Vagina (tissue), 2 donors: ENCODE measurements at places on chromosomes 7 and 10.

- DNase-seq, result no peak
Observed at GRCh38 chr7:134311807-134312206, 4.9 kb downstream of the SLC35B4 start.

GRCh38 chr10:84256510-84257342 is 11.9 kb downstream of the RGR start:
- peak; percentile 93 for DNase-seq

DNA sequence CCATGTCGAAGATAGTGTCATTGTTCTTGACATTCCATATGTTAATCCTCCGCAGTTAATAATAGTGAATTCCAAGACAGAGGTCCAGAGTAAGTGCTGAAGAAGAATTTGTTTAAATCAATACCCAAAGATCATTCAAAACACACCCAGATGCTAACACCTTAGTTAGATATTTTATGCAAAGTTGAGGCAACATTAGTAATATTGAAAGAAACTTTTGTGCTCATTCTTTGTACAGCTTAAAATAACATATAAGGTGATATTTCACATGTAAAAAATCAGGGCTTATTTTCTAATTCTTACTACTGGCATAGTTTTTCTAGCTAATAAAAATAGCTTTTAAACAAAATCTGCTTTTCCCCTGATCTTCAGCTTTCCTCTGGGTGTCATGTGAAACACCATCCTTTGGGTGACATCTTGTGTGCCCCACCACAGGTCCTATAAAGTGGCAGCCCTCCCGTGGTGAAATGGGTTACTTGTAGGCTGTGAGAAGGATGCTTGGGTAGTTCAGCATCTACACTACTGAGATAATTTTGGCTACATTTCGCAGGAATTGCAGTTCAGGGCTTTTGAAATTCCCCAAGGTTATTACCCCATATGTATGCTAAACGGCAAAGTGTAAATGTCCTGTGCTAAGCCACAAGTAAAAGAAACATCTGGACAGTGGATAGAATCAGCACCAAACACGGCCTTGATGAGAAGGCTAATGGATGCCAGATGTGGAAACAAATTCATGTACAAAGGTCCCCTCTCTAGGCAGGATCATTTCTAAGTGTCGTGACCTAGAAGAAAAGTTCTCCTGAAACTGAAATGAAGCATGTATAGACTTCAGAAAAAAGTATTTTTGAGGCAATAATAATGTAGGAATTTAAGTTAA is 105.4 kb downstream of the GRM3 start:
- no peak for DNase-seq

- DNase-seq, result no peak
Observed at GRCh38 chr10:52561322-52561721, 211.3 kb downstream of the MBL2 start.

DNA sequence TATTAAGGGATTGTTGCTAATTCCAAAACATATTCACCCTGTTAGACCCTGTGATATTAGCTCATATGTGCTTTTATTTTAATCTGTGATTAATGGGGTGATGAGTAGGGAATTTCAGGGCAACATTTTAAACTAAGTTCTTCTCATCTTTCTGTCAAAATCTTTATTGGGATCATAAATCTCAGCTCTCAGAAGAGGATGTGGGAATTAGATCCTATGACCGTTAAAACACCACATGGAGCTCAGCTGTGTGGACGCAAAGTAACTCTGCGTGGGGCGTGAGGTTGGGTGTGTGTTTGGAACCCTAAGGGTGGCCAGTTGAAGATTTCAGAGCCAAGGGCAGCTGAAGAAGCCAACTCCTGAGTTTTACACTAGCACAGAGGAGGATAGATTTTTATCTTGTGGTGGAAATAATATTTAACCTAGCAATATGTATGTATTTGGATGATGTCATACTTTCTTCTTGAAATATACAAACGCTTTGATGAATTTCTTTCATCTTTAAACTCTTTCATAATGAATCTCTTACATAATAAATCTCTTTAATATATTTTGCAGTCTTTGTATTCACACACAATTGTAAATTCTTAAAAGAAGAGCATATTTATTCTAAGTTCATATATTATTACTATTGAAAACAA is 64.4 kb downstream of the EPDR1 start:
- no peak for DNase-seq

GRCh38 chr7:93717217-93717900 is 142.8 kb upstream of the CALCR start:
- no peak for DNase-seq

- no peak for DNase-seq
Observed at GRCh38 chr10:85946713-85947326, 419.8 kb downstream of the GRID1 start.

DNA sequence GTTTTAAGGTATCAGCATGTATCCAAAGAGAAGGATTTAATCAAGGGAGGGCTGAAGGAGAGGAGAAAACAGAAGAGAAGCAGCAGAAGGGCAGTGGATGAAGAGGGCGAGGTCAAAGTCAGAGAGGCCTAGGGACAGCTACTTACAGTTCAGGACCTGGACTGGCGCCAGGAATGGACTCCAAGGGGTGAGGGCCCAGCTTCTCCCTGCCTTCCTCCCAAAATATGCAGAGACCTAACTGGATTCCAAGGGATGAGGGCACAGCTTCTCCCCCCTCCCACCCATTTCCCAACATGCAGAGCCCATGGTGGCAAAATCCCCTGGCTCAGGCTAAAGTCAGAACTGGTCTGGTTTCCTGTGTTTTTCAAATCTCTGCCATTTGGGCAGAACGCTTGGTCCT is 3.4 kb upstream of the TCF7L2 start:
- no peak for DNase-seq

DNA sequence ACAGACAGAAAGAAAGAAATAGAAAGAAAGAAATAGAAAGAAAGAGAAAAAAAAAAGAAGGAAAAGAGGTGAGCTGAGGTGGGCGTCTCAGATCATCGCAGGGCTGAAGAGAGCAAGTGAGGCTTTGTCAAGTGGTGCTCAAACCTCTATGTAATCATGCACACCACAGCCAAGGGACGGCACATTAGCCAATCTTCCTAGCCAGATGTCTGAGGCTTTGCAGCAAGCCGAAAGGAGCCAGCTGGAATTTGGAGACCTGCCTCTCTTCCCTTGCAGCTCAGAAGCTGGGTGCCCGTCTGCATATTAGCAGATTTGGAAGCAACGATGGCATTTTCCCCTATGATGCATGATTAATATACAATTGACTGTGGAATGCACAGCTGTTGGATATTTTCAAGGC is 52.5 kb downstream of the ADRA2A start:
- DNase-seq, result no peak

- no peak for DNase-seq
Observed at GRCh38 chr10:89346405-89347254, 18.8 kb downstream of the IFIT3 start.

DNA sequence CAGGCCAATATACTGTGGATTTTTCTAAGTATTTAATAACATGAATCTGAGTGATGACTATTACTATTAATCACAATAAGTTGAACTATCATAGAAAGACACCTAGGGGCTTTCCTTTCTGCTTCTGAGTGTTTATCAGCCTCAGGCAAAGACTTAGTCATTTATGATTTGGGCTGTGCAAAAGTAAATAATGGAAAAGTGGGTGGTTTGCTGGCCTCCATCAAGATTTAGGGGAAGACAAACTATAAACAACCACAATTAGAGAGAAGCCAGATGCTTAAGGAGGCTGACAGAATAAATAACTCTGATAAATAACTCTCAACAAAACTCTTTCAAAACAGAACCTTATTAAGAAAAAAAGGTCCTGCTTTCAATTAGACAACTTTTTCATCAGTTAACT is 64.7 kb downstream of the MACC1 start:
- DNase-seq, result no peak

- no peak for DNase-seq
Observed at GRCh38 chr10:103765981-103766380, 89.4 kb downstream of the SH3PXD2A start.

DNA sequence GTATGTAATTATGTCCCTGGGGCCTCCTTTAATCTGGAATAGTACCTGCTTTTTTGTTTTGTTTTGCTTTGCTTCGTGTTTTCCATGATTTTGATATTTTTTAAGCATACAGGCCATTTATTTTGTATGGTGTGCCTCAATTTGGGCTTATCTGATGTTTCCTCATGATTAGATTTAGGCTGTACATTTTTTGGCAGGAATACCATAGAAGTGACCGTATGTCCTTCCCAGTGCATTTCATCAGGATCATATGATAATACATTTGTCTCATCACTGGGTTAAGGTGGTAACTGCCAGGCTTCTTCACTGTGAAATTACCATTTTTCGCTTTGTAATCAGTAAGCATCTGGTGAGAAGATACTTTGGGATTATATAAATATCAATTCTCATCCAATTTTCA is 117.8 kb upstream of the SAMD8 start:
- DNase-seq, result no peak

- no peak for DNase-seq
Observed at GRCh38 chr7:7665031-7665430, 24.5 kb downstream of the UMAD1 start.

DNA sequence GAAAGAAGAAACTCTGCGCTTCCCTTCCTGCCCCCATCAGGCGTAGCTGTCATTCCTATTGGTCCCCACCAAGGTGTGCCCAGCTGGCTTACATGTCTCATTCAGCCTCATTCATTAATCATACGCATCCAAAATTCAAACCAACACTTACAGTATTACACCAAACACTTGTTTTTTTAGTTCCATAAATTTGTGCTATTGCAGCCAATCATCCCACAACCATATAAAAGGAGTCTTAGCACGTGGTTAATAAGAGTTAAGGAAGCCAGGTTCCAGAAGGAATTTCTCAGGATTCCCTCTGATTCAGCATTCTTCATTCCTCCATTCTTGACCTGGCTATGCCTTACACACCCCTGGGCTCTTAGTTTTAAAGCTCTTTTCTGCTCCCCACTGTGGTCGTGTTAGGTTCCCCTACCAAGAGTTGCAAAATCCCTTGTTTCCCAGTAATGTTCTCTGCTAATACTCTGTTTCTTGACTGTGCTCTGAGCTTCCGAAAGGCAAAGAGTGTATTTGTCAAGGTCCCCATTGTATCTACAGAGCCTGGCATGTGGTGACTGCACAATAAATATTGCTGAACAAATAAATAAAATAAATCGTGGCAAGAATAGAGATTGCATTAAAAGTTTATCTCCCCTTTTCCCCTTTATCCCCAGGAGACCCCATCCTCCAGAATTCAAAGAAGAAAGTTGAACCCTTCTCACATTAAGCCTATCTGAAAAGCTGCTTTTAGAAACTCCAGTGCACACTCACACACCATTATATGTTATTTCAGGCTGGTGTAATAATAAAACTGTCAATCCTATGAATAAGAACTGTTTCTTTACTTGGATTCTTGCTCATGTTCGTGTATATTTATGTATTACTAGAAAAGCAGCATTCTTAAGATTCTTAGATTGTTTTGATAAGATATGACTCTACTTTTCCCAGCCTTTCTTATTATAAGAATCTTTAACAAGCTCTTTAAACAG is 514.4 kb downstream of the INHBA start:
- DNase-seq, result no peak

- no peak for DNase-seq
Observed at GRCh38 chr7:757741-758163, 30.7 kb upstream of the PRKAR1B start.

- no peak for DNase-seq
Observed at GRCh38 chr7:23230641-23231101, 15.9 kb upstream of the GPNMB start.

GRCh38 chr10:46233181-46233580 is 53.6 kb upstream of the ANTXRL start:
- peak; percentile 49 for DNase-seq

- no peak for DNase-seq
Observed at GRCh38 chr7:82449910-82450309, 6.3 kb upstream of the CACNA2D1 start.

DNA sequence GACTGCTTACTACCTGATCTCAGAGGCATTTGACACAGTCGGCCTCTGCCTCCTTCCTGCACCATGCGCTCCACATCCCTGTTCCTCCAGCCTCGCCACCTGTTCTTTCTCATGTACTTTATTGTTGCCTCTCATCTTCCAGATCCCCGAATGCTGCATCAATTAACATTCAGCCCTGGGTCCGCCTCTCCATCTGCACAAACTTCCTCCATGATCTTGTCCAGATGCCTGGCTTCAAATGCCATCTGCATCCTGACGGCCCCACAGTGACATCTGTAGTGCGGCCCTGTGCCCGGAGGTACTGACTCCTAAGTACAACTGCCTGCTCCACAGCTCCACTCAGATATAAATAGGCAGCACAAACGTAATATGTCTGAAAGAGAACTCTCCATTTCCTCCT is 51.2 kb upstream of the STK17A start:
- DNase-seq, result no peak

- no peak for DNase-seq
Observed at GRCh38 chr7:29075606-29076005, 70.7 kb downstream of the CPVL start.

GRCh38 chr7:92133133-92133736 is 1.0 kb downstream of the CYP51A1 start:
- no peak for DNase-seq

DNA sequence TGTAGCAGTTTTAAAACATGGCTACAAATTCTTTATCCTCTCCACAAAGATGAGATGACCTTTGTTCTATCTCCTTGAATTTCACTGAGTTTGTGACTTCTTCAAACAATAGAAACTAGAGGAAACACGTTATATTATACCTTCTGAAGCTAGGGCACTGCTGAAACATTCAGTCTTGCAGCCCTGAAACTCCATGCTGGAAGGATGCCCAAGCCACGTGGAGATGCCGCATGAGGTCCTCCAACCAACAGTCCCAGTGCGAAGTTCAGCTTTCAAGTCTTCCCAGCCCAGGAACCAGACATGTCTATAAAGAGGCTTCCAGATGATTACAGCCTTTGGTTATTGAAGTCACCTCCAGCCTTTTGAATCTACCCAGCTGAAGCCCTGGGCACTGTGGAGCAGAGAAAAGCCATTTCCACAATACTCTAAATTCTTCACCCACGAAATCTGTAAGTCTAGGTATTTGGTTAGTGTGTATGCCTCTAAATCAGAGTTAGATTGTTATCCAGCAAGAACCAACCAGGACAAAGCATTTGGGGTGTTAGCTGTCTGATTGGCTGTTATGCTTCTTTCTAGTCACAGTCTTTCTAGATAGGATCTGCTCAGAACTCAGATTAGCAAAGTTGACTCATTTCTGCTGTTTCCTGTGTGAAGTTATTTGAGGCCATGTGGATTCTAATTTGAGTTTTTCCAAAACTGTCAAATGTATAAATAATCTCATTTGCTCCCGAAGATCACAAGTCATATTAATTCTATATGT is 186.5 kb upstream of the TMEM72 start:
- no peak for DNase-seq

- no peak for DNase-seq
Observed at GRCh38 chr7:14305233-14305866, 315.9 kb upstream of the ETV1 start.
